T-helper 2 cell (primary cell): ENCODE measurements at places on chromosomes 3 and 15.
A peak's percentile ranks its signal among the peaks of the same experiment; 100 is the strongest.

- no peak for DNase-seq
Measured at GRCh38 chr3:52225452-52226228, at the start of gene TLR9. TLR9 (minus strand) TSS chr3:52225645; CDS start chr3:52225529, 116 bp downstream.

- peak; percentile 19 for DNase-seq
Measured at GRCh38 chr3:52055537-52056351, 627 bp downstream of the DUSP7 start.

GRCh38 chr3:11909726-11910125, 63.0 kb upstream of the TAMM41 start:
- no peak for DNase-seq

DNA sequence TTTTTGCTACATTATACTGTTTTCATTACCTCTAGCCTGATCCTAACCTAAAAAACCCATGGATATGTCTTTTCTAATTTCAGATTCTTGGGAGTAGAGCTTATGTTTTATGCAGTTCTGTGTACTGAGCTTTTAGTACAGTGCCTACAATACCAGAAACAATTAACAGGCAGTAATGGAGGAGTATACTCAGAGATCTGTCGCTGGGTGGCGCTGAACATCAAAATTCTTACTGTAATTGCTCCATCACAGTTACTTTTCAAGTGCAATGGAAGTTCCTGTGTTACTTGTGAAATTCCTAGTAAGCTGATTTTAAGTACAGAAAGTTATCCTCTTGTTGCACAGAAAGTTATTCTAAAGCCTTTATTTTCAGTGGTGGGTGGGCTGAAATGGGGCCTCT, 66.9 kb downstream of the RNF13 start:
- no peak for DNase-seq

DNA sequence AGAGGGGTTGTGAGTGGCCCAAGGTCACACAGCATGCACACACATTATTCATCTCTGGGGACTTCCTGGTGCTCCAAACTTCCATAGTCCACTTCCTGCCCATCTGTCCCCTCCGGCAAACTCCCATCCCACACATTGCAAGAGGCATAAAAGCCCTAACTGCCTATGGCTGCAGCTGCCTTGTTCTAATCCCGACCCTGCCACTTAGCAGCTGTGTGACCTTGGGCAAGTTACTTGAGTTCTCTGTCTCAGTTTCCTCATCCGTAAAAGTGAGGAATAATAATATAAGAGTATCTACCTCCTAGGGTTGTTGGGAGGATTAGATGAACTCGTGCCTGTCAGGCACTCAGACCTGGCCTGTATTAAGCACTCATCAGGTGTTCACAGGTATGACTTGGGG, 84.2 kb downstream of the SMAD6 start:
- no peak for DNase-seq

DNA sequence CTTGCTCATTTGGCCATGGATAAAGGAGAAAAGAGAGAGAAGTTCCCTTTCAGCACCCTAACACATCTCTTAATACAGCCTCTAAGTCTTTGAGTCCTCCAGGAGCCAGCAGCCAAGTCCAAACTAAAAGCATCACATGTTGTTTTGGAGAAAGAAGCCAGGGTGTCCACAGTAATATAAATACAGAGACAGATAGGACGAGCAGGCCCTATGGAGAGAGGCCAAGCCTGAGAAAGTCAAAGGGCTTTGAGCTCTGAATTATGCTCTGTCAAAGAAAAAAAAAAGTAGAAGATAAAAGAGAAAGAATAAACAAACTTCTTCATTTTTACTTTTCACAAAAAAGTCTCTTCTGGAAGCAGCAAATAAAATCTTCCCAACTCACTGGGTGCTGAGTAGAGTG, 92.4 kb upstream of the THBS1 start:
- no peak for DNase-seq

- no peak for DNase-seq
Measured at GRCh38 chr3:48997102-48997635, 7.1 kb downstream of the P4HTM start.

DNA sequence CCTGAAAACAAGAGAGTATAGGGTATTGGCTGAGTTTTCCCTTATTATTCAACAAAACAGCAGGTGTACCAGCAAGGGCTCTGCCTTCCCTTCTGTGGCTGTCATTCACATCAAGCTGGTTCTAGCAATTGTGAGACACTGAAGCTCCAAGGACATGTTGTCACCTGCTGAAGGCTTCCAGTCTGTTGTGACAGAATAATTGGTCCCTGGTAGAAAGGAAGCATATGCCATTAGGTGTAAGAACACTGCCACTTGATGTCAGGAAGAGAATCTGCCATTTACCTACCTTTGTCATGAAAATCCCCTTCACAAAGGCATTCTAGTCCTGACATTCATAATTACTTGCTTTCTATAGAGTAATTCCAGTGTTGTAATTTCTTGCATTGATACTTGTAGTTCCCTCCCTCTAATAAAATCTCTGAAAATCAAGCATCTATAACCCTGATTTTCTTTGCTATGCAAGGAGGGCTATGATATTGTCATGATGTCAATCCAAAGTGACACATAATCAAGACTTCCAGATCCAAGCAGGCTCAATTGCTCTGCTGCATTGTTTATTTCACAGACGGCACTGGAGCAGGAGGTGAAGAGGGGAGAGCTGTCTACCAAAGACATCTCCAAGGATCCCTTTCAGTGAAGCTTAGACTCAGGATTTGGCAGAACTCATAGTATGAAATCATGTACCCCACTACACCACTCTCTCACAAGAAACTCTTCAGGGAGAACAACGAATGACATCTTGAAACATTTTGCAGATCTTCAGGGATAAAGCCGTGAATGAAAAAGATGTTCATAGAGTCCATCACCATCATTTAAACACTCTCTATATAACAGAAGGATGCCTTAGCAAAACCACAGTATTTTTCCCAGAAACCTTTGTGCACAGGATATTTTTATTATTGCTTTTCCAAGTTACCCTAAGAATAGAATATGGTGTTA, 425.3 kb downstream of the RBMS3 start:
- no peak for DNase-seq

DNA sequence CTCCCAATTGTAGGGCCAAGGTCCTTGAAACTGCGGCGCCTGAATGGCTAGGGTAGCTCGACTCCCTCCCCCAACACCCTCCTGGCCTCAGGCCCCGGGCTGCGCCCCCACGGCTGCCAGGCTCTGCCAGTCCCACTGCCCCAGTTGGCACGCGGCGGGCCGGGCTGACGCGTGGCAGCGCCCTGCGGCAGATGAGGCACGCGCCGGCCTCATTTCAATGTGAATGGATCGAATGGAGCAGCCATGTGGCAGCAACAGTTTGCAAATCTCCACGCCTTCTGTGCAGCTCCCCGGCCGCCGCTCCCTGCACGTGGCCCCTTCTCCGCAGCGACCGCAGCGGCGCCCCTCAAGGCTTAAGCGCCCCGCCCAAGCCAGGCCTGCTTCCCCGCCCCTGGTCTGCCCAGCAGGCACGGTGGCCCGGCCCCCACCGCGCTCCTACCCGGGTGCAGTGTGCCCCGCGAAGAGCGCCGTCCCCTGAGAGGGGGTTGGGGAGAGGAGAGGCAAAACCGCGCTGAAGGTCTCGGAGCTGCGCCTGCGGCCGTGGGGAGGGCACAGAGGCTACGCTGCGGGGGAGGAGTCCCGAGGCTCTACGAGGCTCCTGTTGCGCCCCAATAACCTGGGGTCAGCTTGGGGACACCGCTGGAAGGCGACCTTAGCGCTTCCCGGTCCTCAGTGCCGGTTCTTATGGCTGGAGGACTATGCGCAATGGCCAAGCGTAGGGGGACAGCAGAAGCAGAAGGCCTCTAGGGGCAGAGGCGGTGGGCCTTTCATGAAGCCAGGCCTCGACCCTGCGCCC, 3.1 kb upstream of the DLL4 start:
- no peak for DNase-seq

- no peak for DNase-seq
Measured at GRCh38 chr3:164550857-164551256, 527.4 kb downstream of the SI start.

GRCh38 chr3:184275381-184275701, 481 bp upstream of the ECE2 start:
- DNase-seq: no peak

- no peak for DNase-seq
Measured at GRCh38 chr3:157087780-157088600, 72.0 kb downstream of the CCNL1 start.
